ENCODE measurements at places on chromosomes 16 and 17.

- DNase-seq = no peak
These were observed 4.8 kb upstream of the ABCC12 start for GRCh38 chr16:48160575-48160974.

GRCh38 chr17:696369-696768, 18.3 kb downstream of the VPS53 start:
- DNase-seq = no peak

DNA sequence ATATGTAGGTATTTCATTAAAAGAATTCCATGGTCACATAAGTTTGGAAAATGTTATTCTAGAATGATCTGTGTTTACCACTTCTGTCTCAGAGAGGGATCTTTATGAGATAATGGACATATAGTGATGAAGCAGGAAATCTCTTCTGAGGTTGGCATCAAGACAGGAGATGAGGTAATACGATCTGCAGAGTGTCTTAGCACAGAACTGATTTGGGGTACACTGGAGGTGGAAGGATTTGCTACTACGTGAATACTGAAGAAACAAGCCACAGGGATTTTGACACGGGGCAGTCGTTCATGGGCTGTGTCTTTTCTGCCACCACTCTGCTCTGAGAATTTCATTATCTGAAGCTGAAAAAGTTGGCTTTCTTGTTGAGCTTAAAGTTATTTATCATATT, 5.5 kb downstream of the CBFB start:
- DNase-seq = no peak

- DNase-seq = peak; percentile 57
These were observed 33.8 kb downstream of the GTF3C1 start for GRCh38 chr16:27515874-27516353.

DNA sequence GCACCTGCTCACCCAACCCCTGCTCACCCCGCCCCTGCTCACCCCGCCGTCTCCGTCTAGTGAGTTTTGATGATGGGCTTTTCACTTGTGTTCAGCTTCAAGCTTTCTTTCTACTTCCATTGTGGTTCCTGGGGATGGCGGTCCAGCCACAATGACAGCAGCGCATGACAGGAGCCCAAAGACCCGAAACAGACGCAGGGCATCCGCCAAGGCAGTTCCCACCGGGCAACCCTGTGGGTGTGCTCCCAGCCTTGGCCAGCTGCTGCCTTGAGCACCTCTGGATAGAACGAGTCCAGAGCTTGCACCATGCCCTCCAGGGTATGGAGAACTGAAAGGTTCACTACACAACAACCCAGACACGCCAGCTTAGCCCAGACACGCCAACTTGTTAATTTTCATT, 92.9 kb upstream of the CHMP6 start:
- DNase-seq = no peak

DNA sequence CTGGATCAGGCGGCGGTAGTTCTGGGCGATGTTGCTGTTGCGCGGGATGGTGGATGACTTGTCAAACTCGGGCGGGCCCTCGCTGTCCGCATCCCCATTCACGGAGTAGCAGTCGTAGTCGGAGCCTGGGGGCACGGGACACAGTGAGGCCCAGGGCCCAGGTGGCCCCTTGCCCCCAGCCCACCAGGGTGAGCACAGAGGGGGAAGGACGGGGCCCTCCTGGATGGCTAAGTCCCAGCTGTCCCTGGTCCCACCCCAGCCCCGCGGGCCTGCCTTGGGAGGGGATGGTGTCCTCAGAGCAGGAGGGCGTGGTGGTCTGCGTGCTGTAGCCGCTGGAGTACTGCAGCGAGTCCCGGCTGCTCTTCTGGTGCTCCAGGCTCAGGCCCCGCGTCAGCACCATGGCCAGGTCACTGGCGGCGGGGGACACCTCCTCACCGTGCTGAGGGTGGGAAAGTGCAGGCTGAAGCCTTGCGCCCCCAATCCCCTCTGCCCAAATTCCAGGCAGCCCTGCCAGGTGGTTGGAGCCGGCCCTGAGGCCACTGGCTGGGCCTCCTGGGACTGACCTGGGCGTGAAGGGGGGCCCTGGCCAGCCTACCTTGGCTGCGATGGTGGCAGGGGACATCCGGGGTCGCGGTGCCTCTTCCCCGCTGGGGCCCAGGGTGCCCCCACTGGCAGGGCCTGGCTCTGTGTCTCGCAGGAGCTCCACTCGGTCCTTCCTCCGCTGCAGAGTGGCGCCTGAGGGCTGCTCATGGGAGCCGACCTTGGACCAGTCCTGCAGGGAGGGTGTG, 18.2 kb downstream of the IL34 start:
- DNase-seq = no peak

DNA sequence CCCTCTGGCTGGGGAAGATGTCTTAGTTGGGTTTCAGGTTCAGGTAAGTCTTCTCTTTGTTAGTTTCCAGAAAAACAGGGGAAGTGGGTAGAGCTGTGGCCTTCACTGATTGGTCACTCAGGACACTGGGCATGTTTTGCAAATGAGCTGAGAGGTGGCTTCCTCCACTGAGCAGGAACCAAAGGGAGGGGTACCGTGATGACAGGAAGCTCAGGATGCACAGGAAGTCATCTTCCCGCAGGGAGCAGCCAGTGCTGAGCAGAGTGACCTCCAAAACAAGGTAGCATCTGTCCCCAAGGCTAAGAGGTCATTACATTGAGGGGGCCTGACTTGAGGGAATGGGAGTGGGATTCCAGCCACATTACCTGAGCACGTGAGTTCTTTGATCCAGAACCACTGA, 5.6 kb downstream of the NT5C start:
- peak; percentile 66 for DNase-seq

GRCh38 chr17:51180486-51180885, 14.3 kb downstream of the NME2 start:
- DNase-seq = no peak

DNA sequence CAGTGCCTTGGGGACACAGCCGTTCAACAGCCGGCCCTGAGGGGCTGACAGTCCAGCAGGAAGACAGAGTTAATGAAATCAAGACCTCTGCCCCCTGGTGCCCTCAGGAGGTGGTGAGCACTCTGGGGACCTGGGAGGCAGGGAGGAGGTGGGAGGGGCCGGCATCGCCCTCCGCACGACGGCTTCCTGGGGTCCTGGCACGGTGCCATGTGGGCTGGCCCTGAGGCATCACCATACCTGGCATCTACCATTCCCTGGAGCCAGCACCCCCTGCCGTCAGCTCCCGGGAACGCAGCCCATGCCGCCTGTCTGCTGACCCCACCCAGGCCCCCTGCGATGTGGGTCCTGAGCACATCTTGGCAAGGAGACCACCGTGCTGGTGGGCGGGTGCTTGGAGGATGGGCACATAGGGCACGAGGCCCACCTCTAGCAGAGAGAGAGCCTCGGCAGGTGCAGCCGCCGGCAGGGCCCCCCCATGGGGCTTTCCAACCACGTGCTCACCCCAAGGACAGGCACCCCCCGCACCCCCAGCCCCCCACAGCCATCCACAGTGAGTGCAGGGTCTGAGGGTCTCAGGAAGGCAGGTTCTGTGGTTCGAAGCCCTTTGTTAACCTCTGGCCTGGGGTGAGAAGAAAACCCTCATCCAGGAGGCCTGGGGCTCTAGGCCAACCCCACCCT, 52.5 kb downstream of the ZFPM1 start:
- DNase-seq = peak; percentile 44

DNA sequence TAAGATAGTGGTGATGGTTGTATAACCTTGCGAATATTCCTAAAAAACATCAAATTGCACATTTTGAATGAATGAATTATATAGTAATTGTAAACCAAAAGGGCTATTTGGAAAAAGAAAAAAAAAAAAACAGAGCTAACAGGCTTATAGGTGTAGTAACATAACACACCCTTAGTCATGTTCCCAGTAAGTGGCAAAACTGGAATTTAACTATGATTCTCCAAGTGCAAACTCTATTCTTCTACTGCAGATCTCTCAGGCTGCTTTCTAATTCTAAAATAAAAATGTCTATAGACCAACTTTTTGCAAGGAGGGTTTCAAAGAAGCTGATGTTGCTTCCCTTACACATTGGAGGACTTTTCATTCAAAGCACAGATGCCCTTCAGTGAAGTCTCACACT, 293.2 kb upstream of the MON1B start:
- no peak for DNase-seq

GRCh38 chr17:83179811-83180210, 100.4 kb downstream of the METRNL start:
- no peak for DNase-seq

GRCh38 chr17:50055426-50056216, at the start of gene ITGA3:
Gene ITGA3 (plus strand): TSS chr17:50056110. CDS start chr17:50056440, 330 bp downstream.
- DNase-seq = peak; percentile 83

DNA sequence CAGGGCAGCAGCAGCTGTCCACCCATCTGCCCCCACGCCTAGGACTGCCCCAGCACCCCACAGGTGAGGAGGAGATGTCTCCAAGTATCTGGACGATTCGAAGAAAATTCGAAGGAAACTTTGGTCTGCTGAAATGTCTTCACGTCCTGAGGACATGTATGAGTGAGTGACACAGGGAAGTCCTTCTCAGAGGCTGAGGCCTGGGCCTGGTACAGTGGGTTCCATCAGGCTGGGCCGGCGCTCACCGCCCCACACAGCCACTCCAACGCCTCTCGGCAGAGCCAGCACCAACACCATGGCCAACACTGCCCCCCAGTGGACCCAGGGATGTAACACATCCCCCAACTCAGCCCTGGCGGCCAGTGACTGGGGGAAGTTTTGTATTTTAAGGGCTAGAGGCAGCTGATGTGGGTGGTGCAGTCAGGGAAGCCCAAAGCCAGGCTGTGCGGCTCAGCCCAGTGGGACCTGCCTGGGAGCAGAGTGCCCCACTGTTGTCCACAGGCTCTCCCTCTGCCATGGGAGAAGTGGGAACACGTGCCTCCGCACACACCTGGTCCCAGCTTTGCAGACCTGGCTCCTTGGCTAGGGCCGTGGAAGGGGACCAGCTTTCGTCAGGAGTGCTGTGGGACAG, 55.8 kb upstream of the FASN start:
- DNase-seq = peak; percentile 79

DNA sequence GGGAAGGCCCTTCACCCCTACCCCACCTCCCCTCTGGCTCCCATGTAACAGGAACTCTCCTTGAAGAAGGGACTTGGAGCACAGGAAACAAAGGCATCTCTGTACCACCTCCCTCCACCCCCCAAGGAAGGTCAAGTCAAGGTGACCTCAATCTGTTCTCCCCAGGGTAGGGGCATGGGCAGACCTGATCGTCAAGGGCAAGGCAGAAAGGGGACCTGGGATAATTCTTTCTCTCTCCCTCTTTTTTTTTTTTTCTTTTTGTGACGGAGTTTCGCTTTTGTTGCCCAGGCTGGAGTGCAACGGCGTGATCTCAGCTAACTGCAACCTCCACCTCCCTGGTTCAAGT, 4.3 kb upstream of the STAT5A start:
- no peak for DNase-seq

GRCh38 chr16:726438-727290, at the start of the genes CCDC78 and HAGHL:
Gene CCDC78 (minus strand): TSS chr16:726443. CDS start chr16:726367, 76 bp downstream.
Gene HAGHL (plus strand): TSS chr16:727106. CDS start chr16:727510, 404 bp downstream.
- DNase-seq = peak; percentile 79

- no peak for DNase-seq
These were observed 21.5 kb downstream of the KCNG4 start for GRCh38 chr16:84218176-84218823.

DNA sequence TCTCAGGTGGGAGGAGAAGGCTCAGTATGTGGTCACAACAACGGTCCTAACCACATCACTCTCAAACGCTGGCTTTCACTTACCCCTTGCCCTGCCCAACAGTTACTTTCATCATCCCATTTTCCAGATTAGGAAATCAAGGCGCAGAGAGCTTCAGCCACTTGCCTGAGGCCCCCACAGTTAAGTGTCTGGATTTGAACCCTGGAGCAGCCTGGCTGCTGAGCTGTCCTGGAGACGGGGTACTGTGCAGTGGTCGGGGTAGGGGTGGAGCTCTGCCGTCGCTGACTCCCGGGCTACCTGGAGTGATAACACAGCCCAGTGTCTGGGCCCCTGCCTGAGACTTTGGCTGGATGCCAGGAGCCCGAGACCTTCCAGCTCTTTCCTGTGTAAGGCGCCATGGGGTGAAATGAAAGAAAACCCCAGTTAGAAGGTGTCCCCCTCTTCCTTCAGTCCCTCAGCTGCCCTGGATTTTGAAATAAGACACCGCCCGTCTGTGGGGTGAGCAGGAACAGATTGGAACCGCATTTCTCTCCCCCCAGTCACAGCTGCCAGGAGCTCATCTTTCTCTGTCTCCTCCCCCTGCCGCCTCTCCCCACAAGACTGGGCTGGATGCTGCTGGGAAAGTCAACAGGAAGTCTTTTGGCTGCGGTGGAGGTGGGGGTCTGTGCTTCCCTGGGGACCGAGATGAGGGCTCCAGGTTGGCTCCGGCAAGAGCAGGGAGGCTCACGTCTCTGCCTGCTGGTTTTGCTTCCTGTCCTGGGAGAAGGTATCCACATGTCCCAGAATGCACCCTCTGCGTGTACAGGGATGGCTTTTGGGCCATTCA, 280.2 kb downstream of the SEC14L1 start:
- peak; percentile 48 for DNase-seq

GRCh38 chr17:81476097-81476496, 36.5 kb downstream of the ACTG1 start:
- DNase-seq = no peak

DNA sequence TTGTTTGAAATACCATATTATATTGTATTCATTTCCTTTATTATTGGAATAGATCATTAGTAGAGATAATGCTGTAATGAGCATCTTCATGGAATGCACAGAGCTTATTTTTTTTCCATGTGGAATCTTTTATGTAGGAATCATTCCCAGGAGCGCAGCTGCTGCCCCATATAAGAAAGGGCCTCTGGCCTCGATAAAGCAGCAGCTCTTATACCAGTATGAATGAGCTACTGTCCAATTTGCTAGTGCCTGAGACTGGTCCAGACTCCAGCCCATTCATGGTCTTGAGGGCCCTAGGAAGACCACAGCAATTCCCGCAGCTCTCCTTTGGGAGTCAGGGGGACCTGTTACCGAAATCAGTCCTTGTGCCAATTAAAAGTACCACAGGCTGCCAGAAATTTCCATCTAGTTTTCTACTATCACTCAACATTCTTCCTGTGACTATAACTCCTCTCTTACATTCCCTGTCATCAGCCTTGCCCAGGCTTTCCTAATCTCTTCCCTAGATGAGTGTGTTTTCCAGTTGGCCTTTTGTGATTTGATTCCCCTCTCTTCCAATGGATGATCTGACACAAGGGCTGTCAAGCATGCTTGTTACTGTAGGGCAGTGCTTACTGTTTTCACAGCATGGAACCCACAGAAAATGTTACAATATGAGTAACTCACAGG, 1.9 kb downstream of the ZNF843 start:
- no peak for DNase-seq

- DNase-seq = no peak
These were observed 66.4 kb downstream of the CMC2 start for GRCh38 chr16:80940069-80940856.

DNA sequence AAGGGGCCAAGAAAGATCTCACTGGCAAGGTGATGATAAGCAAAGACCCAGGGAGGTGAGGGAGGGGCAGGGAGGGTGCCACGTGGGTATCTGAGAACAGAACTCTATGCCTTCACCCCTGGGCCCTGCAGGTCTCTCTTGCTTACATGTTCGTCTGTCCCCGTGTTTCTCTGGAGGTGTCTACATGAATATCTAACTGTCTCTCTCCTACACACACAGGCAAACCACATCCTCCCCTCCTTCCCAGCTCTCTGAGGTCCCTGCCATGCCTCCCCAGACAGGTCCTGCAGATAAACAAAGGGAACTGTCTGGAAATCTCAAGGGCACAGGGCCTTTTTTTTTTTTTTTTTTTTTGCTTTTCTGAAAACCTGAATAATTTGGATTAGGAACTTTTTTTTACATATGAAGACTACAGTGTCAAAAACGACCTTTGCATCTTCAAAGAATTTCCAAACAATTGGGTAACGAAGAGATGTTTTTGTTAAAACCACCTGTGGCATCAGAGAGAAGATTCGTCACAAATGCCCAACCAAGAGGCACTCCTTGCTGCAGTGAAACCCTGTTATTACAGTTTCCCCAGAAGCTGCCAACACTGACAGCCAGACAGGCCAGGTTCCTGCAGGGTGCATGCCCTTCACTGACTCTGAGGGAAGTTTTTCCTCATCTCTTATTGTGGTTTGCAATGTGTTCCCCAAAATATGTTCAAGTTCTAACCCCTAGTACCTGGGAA, 17.8 kb downstream of the PLLP start:
- DNase-seq = no peak
